ENCODE measurements at places on chromosomes 1 and 21.

DNA sequence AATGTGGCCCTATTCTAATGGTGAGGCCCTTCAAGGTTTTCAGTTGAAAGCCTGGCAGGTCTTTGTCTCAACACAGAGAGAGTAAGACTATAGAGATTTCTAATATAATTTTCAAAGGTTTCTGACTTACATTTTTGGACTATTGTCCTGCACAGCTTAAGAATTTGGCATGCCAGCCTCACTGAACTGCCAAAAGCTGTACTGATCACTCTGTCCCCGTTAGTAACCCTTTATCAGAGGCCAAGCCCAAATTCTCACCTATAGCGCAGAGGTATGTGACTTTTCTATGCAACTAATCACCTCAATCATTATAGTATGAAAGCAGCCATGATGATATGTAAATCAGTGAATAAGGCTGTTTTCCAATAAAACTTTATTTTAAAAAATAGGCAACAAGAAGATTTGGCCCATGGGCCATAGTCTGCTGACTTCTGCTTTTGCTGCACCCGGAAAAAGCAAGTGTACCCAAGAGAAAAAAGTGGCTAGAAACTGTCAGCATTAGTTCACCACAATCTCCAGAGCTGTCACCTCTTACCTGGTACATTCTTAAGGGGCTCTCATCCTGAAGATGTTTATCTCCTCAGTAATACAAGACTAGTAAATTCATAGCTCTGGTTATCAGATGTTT lies 85.4 kb downstream of the PIGK start:
- no peak for DNase-seq

DNA sequence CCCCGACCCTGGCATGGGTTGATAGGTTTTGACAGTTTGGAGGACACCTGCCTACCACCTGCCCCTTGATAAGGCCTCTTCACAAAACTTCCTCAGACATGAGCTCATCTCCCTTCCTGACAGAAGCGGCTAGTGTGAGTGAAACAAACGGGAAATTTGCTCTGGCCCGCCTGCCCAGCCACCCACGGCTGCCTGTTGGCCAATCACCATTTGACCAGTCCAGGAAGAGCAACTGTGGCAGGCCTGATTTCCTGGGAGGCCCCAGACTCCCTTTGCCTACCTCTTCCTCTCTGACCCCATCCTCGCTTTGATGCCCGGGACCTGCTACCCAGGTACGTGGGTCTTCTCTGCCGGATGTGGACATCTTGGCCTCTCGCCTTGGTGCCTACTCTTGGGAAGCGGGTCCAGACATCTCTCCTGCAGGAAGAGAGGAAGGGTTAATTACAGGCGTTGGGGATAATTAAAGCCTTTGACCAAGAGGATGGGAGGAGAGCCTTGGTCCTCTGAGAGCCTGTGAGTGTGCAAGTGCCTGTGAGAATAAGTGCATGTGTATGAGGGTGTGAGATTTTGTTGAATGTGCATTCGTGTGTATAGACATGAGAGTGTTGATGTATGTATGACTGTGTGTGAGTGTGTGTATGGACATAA lies 1.1 kb upstream of the EPHA2 start:
- no peak for DNase-seq

DNA sequence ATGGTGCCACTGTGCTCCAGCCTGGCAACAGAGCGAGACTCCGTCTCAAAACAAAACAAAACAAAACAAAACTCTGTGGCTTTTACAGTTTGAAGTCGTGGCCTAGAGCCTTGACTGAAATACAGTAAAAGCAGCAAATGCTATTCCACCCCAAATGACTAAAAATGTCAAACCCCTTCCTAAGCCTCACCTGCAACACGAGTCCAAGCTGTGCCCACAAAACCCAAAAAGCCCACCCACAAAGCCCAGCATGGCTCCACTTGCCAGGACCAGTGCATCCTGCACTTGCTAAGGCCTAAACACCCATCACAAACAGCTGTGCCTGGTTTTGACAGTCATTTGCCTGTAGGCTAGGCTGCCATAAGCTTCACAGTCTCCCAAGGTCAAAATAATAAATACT lies 21.3 kb downstream of the VAV3 start:
- no peak for DNase-seq

DNA sequence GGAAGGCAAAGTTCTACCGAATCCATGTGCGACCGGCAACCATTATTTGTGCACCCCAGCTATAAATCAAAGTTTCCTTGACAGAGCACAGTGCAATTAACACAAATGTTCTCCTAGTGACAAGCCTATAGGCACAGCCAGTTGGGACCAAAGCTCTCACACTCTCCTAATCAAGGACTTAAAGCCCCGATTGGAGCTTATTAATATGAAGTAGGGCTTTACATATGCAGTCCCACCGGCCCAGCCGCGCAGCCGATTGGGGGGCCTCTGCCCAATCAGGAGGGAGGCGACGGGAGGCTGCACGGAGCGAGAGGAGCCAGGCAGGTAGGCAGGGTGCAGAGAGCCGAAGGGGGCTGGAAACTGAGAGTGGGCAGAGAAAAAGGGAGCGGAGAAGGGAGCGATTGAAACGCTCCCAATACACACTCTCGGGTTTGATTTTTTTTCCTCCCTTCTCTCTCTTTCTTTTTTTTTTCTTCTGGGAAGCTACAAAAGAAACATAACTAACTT lies at the start of gene ESRRG:
Gene ESRRG (minus strand): TSS at position 156 of the 507 bp plus-strand sequence. CDS start 130 bp downstream, at position 26.
- DNase-seq: no peak

DNA sequence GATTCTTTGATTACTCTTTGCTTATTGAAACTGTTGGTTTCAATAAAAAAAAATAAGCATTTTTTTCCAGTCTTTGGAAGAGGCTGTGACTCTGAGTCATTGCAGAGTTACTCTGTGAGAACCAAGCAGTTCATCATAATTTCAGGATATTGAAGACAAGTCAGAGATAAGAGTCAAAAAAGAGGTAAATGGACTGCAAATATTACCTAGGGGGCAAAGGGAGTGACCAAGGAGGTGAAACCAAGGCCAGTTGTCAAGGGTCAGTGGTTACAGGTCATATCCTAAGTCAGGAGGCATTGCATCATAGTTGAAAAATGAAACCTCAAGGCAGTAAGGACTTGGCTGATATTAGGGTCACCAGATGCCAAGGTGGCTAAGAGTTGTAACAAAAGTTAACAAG lies 597.1 kb upstream of the USP24 start:
- no peak for DNase-seq

DNA sequence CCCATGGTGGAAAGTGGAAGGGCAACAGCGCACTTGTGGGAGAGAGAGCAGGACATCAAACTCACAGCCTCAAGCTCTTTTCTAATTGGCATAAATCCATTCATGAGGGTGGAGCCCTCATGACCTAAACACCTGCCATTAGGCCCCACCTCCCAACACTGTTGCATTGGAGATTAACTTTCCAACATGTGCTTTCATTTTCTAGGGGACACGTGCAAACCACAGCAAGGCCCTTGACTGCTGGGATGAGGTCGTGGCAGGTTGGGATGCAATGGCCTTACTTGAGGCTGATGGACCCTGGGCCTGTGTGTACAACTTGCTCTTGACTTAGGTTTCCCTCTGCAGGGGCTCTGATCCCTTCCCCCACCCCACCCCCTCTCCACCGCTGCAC lies 35.9 kb upstream of the NEK2 start:
- DNase-seq: no peak

- DNase-seq: no peak
Observed at GRCh38 chr1:247322442-247322841, 9.2 kb downstream of the ZNF496 start.

GRCh38 chr1:106676021-106676420 lies 380.5 kb upstream of the PRMT6 start:
- DNase-seq: no peak

GRCh38 chr1:36172983-36173382 lies 17.0 kb downstream of the MAP7D1 start:
- DNase-seq: no peak

GRCh38 chr1:62260688-62261087 lies 58.5 kb downstream of the KANK4 start:
- DNase-seq: no peak

GRCh38 chr1:90370686-90371447 lies 346.2 kb downstream of the BARHL2 start:
- DNase-seq: no peak

DNA sequence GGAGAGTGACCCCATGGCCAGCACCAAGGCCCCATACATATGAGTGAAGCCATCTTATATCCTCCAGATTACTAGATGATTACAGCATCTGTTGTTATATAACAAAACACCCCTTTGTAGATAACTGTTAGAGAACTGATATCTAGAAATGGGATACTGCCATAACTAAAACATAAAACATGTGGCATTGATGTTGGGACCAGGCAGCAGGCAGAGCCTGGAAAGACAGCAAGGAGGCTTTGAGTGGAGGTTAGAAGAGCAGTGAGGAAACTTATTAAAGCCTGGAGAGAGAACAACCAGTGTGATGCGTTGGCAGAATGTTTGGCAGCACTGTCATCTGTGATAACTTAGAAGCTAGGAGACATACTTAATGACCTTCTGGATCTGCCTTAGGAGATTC lies 5.5 kb upstream of the ZMYM6 start:
- DNase-seq: no peak

DNA sequence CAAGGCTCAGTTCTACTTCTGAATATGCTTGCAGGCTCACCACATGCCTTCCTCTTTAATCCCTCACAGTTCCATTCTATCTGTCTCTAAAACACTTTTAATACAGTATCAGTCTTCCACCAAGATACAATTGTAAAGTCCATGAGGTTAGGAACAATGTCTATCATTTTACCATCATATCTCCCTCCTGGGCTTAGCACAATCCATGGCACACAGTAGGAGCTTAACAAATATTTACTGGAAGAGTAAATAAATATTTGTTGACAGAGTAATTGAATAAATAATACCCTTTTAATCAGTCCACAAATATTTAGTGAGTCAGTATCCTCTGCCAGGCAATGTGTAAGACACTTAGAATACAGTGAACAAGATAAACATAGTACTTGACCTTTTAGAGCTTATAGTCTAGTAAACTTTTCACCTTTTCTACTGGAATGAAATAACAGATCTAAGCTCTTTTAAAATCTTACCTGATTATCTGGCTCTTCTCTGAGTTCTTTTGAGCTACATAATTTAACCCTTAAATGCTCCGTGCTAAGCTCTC lies 12.7 kb upstream of the GADD45A start:
- DNase-seq: no peak

- no peak for DNase-seq
Observed at GRCh38 chr1:213570487-213570886, 417.3 kb upstream of the PROX1 start.

DNA sequence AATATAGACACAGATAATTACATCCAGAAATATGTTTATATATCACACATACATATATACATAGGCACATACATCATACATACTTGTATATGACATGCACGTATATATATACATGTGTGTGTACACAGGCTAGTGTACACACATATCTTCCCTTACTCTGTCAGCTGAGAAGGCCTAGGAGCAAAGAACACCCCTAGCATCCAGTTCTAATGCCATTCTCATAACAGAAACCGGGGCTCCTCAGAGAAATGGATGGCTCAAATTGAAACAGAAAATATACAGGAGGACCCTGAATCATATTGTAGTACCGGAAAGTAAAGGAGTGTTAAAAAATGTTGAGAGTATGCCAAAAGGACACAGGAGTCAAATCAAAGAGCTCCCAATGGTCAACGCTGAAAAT lies 19.7 kb upstream of the HYI start:
- no peak for DNase-seq

DNA sequence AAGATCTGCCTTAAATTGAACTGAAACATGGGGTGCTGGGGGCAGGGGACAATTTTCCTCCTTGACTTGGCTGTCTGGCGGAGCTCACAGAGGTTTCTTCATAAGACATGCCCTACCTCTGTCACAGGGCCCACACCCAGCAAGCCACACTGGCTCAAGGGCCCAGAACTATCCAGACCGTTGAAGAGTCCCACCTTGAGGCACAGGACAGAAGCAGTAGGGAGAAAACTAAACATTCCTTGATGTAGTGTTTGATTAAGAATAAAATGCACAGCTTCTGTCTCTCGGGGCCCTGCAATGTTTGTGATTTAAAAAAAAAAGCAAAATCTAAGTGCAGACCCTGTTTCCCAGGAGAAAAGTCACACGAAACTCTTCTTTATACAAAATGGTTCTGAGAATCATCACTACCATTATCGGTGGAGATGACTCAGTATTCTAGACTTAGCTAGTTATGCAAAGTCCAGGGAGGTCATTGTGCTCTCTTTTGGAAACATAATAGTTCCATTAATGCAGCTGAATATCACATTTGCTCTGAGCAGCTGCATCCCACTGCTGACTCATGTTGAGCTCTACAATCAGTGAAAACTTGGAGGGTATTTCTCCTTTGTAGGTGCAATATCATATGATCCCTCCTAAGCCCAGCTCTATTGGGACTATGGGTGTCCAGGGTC lies 53.6 kb upstream of the DIRAS3 start:
- DNase-seq: no peak

DNA sequence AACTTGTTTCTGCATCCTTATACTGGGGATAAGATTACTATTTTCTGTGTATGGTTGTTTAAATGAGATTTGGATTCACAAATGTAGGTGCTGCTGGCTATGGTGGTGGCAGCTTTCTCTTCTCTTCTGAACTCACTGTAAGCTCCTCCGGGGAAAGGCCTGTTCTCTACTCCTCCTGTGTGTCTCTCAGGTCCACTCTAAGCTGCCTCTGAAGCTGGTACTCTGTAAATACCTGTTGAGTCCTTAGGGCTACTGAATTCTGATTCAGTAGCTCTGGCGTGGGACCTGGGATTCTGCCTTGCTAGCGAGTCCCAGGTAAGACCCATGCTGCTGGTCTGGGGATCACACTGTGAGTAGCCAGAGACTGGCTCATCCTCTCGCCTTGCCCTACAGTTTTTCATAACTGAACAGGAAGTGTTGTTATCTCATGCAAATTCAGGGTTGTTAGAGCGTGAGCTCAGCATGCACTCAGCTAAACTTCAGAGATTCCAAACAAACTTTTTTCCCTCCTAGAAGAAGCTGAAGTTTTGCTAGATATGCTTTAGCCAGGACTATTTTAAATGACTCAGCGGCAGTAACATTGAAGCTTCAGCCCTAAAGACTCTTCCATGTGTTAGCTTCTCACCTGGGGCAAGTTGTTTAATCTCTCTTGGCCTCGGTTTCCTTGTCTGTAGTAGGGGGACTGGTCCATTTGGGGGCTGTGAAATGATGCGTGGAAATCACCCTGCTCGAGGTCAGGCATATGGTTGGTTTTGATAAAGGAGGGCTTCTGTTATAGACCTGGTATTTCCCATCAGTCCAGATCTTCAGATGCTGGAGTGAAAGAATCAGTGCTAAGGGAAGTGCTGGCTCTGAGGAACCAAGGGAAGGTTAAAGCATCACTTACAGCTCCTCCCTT lies 271.5 kb upstream of the TMEM51 start:
- DNase-seq: no peak

- no peak for DNase-seq
Observed at GRCh38 chr1:48693674-48694320, 82.9 kb downstream of the BEND5 start.

GRCh38 chr1:109834951-109835350 lies 71.2 kb upstream of the EPS8L3 start:
- DNase-seq: no peak
